T-helper 17 cell (primary cell): ENCODE measurements at places on chromosomes 2 and 18. TPM values are rescaled to one million over a fixed set of nuclear protein-coding genes. Genes with fewer than 3 reads are reported as not detected.
A peak's percentile ranks its signal among the peaks of the same experiment; 100 is the strongest.

The KCNF1 gene
- not detected for total RNA-seq

The MYCN gene
- total RNA-seq: not detected

DNA sequence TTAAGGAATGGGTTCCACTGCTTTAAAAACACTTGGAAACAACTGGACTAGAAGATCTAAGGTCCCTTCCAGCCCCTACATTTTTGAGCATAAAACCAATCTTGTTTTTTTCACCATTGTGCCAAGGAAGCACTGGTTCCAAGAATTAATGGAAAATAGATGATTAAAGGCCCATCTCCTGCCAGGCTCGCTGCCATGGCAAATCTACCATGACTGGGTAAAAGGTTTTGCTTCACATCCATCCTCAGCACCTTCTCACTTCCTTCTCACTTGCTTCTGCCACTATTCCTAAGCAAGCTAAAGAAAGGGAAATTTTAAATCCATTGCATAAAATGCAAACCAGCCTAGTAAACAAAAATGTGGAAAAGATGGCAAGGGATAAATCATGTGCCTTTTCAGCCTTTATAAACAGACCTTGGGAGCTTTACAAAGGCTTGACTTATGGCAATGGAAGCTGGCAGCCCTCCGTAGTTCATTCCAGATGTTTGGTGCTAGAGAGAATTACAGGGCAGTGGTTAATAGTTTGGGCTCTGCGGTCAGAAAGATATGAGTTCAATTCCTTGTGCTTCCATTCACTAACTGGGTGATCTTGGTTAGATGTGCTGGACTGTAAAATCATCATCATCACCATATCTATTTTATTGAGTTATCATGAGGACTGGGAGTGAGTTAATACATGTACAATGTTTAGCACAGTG is 27.0 kb upstream of the ST3GAL5 start:
- peaks cover 7% of the 10 kb centered on the region for H3K4me1 ChIP-seq
- H3K27me3 ChIP-seq: peaks cover 6% of the 10 kb centered on the region
- peaks cover 3% of the 10 kb centered on the region for H3K36me3 ChIP-seq
- DNase-seq: no peak

DNA sequence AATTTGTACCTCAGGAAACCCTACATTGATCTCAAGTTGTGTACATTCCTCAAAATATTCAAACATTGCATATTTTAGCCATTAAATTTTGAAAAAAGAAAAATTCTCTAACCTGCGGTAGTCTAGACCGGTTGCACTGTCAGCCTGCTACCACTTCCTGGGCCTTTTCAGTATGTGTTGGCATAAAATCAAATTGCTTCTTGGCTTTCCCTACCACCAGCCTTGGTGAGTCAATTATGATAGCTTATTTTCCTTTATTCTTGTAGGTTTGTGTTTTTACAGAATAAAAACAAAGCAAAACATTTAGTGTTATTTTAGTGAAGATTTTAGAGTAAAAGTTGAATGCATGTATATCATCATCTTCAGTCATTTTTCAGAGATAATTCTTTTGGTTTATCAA is 61.2 kb downstream of the FAM171B start:
- no peak overlapping the region for H3K27ac ChIP-seq
- H3K36me3 ChIP-seq: no peaks in the 10 kb centered on the region
- H3K4me1 ChIP-seq: no peaks in the 10 kb centered on the region
- no peak for DNase-seq

The UGT1A5 gene
- total RNA-seq: not detected

DNA sequence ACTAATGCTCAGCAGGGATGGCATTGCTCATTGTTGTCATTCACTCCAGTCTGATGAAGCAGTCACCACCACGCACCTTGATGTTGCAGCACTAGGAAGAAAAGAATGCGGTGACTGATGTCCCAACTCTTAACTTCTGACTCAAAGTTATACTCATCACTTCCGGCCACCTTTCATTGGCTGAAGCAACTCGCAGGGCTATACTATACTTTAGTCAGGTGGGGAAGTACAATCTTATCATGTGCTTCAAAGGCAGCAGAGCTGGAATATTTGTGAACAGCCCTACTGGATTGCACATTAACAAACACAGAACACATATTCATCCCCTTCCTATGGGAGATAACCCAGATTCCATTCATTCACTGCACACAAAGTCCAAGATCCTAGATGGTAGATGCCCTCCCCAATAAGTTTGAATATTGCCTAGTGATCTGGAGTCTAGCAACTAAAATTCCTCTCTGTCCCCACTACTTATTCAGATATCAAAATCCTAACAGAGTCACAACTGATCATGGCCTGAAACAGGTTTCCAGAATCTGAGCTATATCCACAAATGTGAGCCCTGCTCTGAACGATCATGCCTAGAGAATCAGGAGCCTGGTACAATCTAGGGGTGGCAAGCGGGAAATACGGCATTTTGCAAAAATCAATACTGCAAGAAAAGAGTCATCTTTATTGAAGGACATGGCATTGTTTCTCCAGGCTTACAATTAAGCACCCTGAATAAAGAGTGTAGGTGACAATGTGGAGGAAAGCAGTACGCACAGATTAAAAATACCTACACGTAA is 3.4 kb upstream of the SPATS2L start:
- peaks cover 6% of the 10 kb centered on the region for H3K27me3 ChIP-seq
- H3K36me3 ChIP-seq: peaks cover 3% of the 10 kb centered on the region
- H3K4me3 ChIP-seq: no peak overlapping the region
- no peak overlapping the region for H3K27ac ChIP-seq
- H3K4me1 ChIP-seq: peaks cover 10% of the 10 kb centered on the region
- no peak for DNase-seq

The RIF1 gene
- 37.7 TPM for total RNA-seq

The ADRA2B gene
- total RNA-seq: 2.8 TPM

- no peaks in the 10 kb centered on the region for H3K4me1 ChIP-seq
- DNase-seq: no peak
- no peak overlapping the region for H3K27ac ChIP-seq
- no peaks in the 10 kb centered on the region for H3K36me3 ChIP-seq
These were observed 103.4 kb upstream of the RASGRP3 start for GRCh38 chr2:33372940-33373553.

GRCh38 chr2:212546669-212547068 is 8.1 kb upstream of the ERBB4 start:
- H3K27me3 ChIP-seq: peaks cover 15% of the 10 kb centered on the region
- no peak overlapping the region for H3K27ac ChIP-seq

The ASTL gene
- total RNA-seq: 7.9 TPM

DNA sequence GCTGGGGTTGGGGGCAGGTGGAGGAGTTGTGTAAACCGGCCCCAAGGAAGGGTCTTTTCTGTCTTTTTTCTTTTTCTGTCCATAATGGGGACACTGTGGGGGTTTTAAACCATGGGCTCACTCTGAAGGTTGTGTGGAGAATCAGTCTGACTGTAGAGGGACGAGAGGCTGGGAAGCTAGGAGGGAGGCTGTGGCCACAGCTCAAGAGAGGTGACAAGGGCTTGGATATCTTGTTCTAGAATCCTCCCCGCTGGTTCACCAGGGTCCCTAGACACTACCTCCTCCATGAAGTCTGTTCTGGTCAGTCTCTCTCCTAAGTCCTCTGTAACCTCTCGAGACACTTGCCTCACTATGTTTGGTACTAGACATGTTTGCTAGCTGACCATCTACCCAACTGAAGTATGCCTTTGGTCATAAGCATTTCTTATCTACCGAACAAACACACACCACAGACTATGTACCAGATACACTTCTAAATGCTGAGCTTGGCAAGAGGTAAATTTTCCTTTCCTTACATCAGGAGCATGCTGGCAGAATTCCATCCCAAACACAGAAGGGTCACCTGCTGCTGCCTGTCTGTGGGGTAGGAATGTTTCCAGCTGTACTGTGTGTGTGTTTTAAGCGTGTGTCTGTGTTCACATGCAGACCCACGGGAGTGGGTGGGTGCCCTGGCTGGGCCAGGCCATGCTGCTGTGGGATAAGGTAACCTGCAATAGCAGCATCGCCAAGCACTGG is 69.6 kb upstream of the MGAT4A start:
- DNase-seq: no peak
- peaks cover 6% of the 10 kb centered on the region for H3K27me3 ChIP-seq
- no peak overlapping the region for H3K27ac ChIP-seq

The GDF7 gene
- total RNA-seq: 0.72 TPM

DNA sequence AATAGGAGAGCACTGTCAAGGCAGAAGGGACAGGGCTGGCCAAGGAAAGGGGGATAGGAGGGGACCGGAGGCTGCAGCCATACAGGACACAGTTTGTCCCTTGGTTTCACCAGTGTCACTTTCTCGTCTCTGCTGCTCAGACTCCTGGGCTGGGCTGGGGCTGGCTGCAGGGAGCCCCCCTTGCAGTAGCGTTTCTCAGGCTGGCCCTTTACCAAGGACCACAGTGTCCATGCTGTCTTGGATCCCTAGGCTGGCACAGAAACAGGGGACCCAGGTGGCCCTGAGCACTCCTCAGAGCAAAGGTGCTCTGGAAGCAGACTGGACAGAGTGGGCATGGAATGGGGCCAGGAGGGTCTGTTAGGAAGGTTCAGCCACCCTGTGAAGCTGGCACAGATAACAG is 34.8 kb downstream of the ATOH8 start:
- H3K4me1 ChIP-seq: peaks cover 3% of the 10 kb centered on the region
- H3K36me3 ChIP-seq: peaks cover 2% of the 10 kb centered on the region
- H3K4me3 ChIP-seq: no peak overlapping the region
- no peak overlapping the region for H3K27ac ChIP-seq

The HS1BP3 gene
- total RNA-seq: 13.7 TPM

- H3K27me3 ChIP-seq: peaks cover 16% of the 10 kb centered on the region
- peaks cover 3% of the 10 kb centered on the region for H3K4me1 ChIP-seq
- no peak overlapping the region for H3K27ac ChIP-seq
- H3K36me3 ChIP-seq: no peaks in the 10 kb centered on the region
These were observed 89.1 kb downstream of the MEIS1 start for GRCh38 chr2:66523990-66524389.

GRCh38 chr2:235666213-235666781 is 172.5 kb downstream of the AGAP1 start:
- H3K4me3 ChIP-seq: peak overlapping the region; percentile 71
- no peaks in the 10 kb centered on the region for H3K36me3 ChIP-seq
- peaks cover 62% of the 10 kb centered on the region for H3K27me3 ChIP-seq
- peak overlapping the region; percentile 53 for H3K27ac ChIP-seq
- DNase-seq: no peak

The NEB gene
- 1.6 TPM for total RNA-seq

The SERPINB3 gene
- total RNA-seq: not detected

- H3K4me3 ChIP-seq: no peak overlapping the region
- H3K36me3 ChIP-seq: no peaks in the 10 kb centered on the region
- H3K27me3 ChIP-seq: no peaks in the 10 kb centered on the region
These were observed 357.5 kb upstream of the ID2 start for GRCh38 chr2:8324164-8324856.

The IL36G gene
- total RNA-seq: not detected

DNA sequence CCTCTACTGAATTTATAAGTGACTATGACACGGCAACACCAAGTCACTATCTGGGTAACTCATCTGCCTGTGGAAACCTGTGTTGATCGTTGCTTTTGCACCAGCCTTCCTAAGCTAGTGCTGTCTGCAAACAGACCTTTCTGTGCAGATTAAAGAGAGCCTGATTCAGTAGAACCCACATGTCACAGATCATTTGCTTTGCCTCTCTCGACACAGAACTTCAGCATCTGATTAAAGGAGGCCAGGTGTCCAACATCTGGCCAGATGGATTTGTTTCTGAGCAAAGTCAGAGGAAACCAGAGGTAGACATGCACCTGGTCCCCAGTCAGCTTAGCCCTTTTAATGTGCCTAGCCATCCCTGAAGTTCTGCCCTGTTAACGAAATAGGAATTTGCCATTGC is 15.0 kb upstream of the TTR start:
- no peak for DNase-seq
- no peak overlapping the region for H3K27ac ChIP-seq
- no peak overlapping the region for H3K4me3 ChIP-seq
- peaks cover 26% of the 10 kb centered on the region for H3K27me3 ChIP-seq
- peaks cover 2% of the 10 kb centered on the region for H3K4me1 ChIP-seq
- no peaks in the 10 kb centered on the region for H3K36me3 ChIP-seq

DNA sequence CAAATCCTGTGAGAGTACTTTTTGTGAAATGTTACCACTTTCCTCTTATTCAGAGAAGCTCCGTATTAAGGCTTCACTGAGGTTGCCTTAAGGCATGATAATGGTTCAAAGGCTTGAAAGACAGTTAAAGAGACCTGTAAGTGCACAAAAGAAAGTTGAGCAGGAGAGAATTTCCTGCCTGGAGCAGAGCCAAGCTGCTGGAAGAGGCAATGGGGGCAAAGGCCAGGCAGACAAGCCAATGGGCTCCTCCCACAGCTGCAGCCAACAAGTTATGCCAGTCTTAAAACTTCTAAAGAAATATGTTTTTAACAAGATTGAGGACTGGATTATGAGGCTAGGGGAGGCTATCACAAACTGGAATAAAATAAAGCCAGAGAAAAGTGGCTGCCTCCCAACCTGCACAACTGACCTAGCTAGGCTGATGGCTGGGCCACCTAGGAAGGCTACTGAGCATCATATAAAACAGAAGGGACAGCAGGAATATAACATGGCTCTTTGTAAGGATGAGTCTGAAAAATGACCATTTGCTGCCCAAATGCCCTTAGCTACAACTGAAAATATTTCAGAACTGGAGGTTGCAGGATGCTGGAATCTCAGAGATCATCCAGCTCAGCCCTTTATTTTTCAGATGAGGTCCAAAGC is 2.1 kb downstream of the IL1B start:
- no peak overlapping the region for H3K4me3 ChIP-seq
- peaks cover 3% of the 10 kb centered on the region for H3K36me3 ChIP-seq
- no peak overlapping the region for H3K27ac ChIP-seq
- H3K27me3 ChIP-seq: peaks cover 38% of the 10 kb centered on the region

The DYNAP gene
- not detected for total RNA-seq

DNA sequence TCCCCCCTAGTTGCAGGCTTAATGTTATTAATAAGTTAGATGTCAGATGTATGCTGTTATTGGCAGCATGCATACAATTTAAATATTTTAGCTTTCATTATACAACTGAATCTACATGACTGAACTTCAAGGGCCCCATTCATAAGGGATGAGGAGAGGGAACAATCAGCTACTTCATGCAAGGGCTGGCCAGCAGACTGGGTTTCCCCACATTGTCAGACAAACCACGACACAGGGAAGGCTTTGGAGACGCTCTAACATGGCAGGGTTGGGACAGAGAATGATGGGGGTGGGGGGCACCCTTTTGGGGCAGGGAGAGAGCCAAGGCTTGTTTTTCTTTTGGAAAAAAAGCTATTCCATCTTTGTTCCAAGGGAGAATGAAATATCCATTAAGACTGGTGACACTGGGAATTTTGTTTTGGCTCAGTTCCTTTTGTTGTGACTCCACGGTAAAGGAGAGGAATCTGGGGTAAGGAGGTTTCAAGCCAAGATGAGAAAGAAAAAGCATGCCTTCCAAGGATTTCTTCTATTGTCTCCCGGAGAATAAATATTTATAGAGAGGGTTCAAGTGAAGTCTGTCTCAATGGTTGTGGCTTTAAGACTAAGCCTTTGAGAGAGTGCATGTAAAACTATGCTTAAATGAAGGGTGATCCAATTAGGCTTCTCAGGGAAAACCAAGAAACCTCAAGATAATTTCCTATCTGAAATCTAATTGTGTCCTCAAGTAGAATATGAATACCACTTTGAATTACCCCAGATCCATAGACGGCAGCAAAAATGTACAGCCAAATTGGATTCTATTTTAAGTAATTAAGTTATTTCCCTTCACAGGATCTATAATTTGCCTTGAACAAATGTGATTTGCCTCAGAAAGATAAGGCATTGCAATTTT is 5.4 kb downstream of the CXCR4 start:
- peaks cover 17% of the 10 kb centered on the region for H3K36me3 ChIP-seq
- H3K4me1 ChIP-seq: peaks cover 38% of the 10 kb centered on the region
- DNase-seq: no peak
- peak overlapping the region; percentile 99 for H3K27ac ChIP-seq

The SLC40A1 gene
- total RNA-seq: 92.7 TPM

- H3K27me3 ChIP-seq: peaks cover 27% of the 10 kb centered on the region
- no peak overlapping the region for H3K4me3 ChIP-seq
- peaks cover 2% of the 10 kb centered on the region for H3K36me3 ChIP-seq
- DNase-seq: no peak
- no peak overlapping the region for H3K27ac ChIP-seq
These were observed 50.0 kb upstream of the PAPOLG start for GRCh38 chr2:60706021-60706420.
